T-helper 17 cell (primary cell): ENCODE measurements at places on chromosomes 2 and 18.

DNA sequence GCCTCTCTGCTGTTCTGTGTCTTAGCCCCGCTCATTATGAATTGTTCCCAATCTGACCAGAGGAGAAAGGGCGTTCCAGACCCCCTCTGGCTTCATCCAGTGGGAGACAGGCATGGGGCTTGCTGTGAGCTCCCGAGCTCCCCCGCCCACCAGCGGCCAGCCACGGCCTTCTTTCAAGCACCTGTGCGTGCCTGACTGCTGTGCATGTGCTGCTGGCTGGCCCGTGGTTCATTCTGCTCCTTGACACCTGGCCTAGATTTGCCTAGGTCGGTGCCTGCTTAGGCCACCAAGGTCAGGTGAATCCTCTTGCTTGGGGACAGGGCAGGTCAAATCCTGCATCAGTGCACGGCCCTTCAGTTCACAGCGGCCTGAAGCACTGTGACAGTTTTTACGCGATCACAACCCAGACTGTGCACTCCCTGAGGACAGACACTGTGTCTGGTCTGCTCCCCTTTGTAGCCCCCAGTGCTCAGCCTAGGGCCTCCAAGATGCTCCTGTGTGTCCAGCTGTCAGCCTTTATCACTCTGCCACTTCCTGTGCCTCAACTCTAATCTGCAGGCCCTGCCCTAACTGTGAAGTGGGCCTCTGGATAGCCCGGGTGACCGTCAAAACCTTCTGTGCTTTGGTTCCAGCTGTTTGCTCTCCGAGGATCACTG, 3.6 kb upstream of the LPIN1 start:
- no peak for DNase-seq

- DNase-seq: no peak
These were observed 229.0 kb upstream of the ZNF804A start for GRCh38 chr2:184369307-184369706.

DNA sequence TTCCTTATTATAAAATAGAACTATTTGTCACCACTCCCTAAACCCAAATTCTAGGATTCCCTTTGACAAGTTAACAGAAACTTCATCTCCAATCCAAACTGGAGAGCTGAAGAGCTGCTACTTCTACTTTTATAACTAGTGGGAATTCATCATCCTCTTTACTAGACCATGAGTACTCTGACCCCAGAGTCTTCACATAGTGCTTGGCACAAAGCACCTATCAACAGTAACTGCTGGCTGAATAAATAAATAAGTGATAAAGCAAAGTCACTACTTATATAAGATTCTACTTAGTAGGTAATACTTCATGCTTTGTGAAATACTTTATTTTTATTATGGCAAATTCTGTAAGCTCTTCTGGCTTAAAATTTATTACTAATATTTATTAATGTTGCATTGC, 49.5 kb downstream of the DARS1 start:
- no peak for DNase-seq

GRCh38 chr2:143730155-143730952, 601.1 kb downstream of the ARHGAP15 start:
- DNase-seq: no peak

GRCh38 chr18:21064347-21064746, 47.3 kb downstream of the ROCK1 start:
- no peak for DNase-seq

DNA sequence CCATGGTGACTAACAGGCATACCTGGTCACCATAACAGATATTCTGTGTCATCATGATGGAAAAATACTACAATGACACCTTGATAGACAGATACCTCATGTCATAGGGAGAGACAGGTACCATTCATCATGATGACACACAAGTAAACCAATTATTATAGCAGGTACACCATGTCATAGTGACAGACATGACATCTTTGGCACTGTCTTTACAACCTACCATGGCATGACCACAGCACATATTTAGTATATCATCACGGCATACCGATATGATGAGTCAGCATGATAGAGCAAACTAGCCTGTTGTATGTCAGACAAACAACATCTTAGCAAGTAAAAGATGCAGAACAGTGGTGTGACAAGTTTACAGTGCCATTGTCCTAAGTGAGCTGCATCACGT, 101.3 kb upstream of the KLHL29 start:
- DNase-seq: no peak

DNA sequence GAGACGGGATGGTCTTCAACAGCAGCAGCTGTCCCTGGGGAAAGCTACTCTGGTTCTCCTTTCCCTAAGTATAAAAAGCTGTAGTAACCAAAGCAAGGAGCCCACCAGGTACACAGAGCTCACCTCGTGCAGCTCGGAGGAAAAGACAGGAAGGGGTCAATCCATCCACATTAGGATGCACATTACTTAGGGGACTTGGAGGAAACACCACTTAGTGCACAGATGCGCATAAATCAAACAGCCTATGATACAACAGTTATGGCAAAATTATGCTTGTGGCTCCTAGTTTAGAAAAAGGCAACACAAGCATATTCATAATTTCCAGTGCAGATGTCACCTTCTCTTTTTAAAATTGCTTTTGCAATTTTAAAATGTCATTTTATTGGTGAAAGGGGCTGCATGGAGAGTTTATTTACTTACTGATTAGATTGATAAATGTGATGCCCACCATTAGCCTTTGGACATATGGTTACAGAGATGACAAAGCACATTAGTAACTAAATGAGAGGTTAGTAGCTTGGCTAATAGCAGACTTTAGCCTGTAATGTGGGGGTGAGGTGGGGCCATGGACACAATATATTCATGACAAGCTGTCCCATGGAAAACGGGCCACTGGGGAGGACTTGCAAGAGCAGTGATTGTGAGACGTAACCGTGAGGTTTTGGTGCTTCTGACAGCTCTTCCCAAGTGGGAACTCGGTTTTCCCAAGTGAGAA, 199.8 kb downstream of the MYT1L start:
- no peak for DNase-seq

DNA sequence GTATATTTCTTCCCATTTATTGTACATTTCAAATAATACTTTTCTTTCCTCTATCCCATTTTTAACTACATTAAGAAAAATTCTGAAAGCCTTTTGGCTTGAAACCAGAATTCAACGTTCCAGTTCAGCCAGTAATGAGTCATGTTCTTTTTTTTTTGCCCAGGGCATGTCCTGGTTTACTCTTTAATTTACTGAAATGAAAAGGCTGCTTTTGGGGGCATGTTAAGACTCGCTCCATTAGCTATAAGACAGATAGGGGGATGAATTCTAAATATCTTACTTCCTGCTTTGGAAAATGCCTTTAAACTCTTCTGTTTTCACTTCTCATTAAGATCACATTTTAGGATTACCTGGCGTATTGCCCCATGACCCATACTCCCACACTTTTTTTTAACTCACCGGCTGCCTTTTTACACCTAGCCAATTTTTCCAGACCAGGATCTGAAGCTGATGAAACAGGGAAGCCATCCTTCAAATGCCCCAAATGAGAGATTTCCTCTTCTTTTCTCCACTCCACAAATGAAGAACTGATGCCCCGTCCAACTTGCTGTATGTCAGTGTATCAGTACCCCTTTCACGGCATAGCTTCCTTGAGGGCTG, 585 bp downstream of the ABCA12 start:
- DNase-seq: no peak

DNA sequence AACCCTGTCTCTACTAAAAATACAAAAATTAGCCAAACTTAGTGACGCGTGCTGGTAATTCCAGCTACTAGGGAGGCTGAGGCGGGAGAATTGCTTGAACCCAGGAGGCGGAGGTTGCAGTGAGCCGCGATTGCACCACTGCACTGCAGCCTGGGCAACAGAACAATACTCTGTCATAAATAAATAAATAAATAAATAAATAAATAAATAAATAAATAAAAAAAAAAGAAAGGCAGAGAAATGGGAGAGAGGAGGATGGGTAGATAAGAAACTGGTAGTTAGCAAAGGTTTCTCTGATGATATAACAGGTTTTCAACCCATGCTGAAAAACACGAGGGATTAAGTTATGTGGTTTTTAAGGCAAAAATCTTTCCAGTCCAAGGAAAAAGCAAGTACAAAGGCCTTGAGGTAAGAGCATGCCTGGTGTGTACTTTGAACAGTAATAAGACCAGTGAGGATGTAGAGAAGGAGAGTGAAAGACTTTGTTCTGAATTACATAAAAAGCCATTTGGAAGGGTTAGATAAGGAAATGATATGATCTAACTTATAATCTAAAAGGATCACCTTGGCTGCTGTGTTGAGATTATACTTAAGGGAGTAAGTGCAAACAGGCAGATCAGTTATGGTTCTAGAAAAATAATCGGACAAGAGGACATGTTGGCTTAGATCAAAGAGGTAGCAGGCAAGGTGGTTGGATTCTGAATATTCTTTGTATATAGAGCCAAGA, 159.3 kb downstream of the PTH2R start:
- no peak for DNase-seq

DNA sequence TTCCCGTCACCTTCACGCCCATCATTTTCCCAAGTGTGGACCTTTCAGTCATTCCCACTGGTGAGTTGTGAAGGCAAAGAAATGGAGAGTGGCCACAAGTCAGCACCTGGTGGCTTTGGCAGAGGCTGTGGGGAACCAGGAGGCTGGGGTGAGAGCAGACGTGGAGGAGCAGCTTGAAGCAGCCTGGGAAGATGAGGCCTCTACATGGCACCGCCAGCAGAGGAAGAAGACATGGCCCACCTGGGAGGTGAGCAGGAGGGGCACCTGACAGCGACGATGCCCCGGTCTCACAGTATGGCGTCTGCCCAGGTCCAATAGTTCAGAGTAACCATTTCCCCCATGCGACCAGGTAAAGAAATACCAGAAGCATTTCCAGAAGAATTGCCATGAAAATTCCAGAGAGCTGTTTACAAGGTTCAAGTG, 69.0 kb downstream of the TPO start:
- DNase-seq: no peak

DNA sequence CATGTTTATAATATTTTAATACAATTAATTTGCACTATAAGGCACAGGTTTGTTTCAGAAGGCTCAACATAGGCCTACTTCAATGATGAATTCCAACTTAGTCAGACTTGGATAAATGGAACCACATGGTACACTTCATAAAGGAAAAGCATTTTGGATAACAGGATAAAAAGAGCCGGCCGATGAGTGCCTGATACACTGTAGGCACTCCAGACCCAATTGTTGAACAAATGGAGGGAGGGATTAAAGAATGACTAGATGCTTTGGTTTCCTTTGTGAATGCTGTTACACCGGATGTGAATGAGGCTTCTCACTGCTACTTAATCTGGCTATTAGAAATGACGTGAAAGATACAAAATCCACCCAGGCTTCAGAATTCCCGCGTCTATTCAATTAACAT, 104.1 kb upstream of the KCTD1 start:
- no peak for DNase-seq

DNA sequence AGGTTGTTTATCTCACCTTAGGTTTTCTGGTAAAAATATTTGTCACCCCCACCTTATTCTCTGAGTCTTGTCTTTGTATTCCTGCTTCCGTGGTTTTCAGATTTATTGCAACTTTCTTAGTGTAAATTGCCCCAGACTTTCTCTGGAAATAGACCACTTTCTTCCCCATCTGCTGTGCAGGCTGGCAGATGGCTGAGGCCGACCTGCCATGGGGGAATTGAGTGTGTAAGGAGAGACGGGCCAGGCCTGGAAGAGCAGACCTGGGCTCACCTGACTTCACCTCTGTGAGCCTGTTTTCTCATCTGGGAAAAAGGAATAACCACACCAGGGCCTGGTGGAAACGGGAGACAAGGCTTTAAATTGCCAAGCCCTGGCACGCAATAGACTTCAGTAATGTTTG, 44.9 kb downstream of the ACKR3 start:
- no peak for DNase-seq

DNA sequence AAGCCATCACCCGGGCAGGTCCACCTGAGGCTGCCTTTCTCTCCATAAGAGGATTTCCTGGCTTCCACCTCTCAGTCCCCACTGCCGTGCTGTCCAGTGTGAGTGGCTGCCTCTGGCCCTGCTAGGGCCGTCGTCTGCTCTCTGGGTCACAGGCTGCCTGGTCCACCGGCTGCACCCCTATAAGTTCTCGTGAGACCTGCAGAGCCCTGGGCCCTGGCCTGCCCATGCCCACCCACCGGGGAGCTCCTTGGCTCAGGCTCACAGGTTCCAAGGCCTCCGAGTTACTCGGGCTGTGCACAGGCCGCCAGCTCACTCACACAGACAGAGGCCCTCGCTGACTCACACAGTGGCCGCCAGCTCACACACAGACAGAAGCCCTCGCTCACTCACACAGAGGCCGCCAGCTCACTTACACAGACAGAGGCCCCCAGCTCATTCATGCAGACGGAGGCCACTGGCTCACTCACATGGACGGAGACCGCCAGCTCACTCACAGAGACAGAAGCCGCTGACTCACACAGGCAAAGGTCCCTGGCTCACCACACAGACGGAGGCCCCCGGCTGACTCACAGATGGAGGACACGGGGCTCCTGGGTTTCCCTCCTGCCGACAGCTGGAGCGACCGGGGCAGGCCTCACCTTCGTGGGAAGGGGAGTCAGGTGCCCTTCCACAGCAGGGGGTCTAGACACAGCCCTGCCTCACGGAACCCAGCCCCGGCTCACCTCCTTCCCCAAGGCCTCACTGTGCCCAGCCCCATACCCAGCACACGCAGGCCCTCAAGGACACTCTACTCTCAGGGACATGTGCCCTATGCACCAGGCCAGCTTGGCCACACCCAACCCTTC, 334.1 kb upstream of the MYT1L start:
- DNase-seq: no peak

DNA sequence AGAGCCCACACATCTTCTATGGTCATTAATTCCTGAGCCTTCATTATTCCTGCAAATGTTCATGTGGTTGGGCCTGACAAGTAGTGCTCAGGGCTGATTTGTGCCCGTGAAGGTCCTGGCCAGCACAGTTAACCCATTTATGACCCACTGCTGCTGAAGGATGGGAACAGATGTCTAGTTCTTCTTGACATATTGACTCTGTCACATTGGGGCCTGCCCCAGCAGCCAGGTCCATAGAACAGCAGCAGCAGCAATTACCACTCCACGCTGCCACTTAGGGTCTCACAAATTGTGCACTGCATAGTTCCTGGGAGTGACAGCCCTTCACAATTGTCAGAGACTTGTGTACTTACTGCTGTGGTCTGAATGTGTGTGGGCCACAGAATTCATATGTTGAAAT, 442.3 kb upstream of the RGPD4 start:
- no peak for DNase-seq

- peak; percentile 67 for DNase-seq
These were observed 92.5 kb downstream of the ZFP36L2 start for GRCh38 chr2:43133708-43134570.

DNA sequence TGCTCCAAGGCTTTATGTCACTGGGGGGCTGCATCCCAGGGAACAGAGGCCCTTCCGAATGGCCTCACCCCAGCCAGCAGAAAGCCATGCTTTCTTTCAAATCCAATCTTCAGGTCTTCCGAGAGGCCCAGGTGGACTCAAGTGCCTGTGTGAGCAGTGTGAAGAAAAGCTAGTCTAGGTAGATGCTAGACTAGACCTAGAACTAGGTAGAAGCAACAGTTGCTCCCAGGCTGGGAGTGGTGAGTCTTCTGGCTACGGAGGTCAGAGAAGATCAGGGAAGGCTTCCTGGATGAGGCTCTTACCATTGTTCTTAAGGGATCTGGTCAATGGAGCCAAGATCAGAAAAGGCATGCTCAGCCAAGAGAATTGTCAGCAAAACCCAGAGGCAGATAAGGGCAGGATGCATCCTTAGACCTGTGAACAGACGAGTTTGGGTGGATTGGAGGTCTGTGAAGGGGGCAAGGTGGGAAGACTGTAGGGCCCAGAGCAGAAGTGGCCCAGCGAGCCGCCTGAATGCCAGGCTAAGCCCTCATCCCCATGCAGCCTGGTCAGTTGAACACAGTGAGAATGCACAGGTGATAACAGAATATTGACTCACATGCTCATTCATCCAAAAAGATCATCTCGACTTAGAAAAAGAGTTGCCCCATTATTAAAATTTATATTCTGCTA, 110.8 kb downstream of the SMAD7 start:
- no peak for DNase-seq
